ENCODE measurements at places on chromosomes 5 and 9.

GRCh38 chr5:126527158-126527557 is 67.9 kb downstream of the ALDH7A1 start:
- no peak for DNase-seq

GRCh38 chr5:181058786-181059296 is 18.8 kb downstream of the BTNL9 start:
- DNase-seq: no peak

- no peak for DNase-seq
These were observed 31.3 kb upstream of the COL15A1 start for GRCh38 chr9:98912450-98912849.

DNA sequence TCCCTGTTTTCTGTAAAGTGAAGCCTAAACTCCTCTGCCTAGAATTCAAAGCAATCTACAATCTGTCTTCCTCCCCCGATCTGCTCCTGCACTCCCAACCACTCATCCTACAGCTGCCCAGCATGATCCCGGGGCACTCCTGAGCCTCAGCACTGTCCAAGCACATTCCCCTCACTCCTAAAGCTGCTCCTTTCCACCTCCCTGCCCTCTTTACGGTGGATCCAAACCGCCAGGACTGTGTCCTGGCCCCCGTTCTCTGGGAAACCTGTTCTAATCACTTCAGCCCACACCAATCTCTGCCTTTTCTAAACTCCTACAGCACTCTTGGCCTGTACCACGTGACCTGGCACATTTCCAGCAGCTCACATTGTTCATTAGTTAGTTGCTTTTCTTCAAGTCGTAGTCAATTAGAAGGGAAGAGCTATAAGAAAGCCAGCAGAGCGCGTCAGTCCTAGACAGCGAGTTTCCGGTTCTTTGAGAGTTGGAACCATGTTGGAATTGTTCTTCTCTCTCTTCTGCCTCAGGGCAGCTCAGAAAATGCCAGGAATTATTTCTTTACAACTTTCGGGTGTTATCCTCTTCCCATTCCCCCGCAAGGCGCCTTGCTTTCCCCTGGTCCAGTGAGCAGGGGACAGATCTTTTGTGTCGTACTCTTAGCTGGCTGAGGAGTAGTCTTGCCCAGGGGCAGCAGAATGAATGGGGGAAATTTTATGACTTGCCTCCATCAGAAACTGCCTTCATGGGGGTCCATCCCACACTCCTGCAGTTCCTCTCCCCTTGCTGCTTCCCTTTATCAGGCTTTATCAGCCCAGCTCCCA is 60.7 kb downstream of the NRG2 start:
- peak; percentile 49 for DNase-seq

Measured in Ammon's horn (tissue), 1 donor.